Stimulated activated CD4-positive, alpha-beta T cell treated with anti-CD3 and anti-CD28 coated beads, Interleukin-12 subunit alpha, Interleukin-12 subunit beta, amount 100 ng/mL, for 48 hours (primary cell): ENCODE measurements at places on chromosomes 7 and 10.

DNA sequence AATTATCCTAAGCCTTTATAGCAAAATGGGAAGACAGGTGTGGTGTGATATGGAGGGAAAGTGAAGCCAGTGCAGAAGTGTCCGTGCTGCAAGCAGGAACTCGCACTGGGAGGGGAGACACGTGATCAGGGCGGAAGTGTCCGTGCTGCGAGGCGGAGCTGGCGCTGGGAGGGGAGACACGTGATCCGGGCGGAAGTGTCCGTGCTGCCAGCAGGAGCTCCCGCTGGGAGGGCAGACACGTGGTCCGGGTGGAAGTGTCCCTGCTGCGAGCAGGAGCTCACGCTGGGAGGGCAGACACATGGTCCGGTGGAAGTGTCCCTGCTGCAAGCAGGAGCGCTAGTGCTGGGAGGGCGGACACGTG lies 40.5 kb upstream of the PRKAR1B start:
- no peak for DNase-seq

DNA sequence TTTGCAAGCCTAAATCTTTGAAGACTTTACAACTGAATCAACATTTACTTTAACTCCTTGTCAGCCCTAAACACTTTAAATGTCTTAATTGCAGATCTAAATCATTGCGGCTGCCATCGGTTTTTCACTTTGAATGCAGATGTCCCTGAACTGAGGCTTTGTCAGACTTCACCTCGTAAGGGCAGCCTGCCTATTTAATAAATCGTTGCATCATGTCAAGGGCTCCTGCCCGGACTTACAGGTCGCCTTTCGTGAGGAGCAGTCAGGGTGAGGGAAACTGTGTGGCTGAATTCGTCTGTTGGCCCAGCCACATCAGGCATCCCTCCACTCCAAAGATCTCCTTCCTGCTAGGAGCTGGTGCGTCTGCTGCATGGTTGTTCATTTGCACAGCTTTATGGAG lies 368.2 kb upstream of the NPVF start:
- DNase-seq: no peak

DNA sequence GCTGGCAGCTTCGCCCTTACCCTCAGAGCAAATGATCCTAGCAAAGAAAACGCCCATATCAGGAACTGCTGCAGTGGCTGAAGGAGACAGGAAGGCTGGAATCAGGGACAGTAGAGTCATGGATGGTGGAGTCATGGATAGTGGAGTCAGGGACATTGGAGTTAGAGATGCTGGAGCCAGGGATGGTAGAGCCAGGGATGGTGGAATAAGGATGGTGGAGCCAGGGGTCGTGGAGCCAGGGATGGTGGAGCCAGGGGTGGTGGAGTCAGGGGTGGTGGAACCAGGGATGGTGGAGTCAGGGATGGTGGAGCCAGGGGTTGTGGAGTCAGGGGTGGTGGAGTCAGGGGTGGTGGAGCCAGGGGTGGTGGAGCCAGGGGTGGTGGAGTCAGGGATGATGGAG lies 31.3 kb downstream of the C10orf105 start:
- DNase-seq: no peak

DNA sequence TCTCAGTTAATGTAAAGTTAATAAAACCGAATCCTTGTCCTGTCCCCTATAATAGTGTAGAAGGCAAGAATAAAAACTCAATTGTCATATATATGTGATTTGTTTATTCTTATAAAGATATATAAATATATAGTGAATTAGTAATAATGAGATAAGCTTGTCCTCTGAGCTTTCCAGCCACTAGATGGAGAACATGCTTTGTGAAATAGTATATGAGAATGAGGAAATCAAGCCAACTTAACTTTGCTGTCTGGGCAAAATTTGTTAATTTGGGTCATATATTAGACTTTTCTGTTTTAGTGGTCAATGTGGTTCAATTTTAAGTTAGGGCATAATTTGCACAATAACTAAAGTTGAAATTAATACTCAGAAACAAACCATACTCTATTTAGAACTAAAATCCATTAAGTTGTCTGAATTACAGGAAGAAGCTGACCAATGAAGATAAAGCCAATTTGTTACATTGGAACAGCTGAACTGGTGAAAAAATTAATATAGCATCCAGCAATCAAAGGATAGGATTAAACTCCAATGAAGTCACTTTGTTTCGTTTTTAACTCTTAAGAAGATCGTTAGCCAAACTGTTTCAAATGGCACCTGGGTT lies 595.0 kb downstream of the ARL4A start:
- no peak for DNase-seq

DNA sequence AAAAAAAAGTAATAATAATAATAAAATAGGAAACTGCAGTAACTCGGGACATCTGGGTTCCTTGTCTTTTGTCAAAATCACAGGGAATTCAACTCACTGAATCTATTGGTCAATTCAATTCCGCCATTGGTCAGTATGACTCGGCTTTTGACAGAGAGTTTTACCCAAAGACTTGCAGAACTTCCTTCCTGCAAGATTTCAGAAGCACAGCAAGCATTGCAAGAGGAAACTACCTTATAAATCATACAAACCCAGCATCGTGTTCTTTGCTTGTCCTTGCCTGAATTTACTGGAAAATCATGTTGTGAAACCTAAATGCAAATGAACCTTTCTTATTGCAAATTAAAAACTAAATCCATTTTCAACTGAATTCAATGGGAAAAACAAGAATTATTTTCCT lies 15.5 kb downstream of the KLF6 start:
- no peak for DNase-seq

DNA sequence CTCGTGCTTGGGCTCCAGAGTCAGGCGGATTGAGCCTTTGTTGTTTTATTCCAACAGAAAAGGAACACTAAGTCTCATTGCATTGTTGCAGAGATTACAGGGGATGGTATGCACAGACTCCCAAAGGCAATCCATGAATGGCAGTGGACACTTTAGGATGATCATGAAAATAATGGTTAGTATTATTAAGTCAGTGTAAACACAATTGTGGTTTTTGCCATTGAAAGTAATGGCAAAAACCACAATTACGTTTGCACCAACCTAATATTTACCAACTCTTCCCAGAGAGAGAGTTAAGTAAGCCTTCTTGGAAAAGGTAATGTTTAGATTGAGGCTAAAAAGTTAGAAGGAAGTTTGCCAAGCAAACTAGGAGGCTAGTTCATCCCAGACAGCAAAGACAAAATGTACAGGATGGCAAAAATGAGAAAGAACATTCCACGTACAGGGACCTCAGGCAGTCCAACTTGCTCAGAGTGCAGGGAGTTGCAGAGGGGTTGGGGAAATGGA lies 72.9 kb upstream of the AMPH start:
- no peak for DNase-seq

DNA sequence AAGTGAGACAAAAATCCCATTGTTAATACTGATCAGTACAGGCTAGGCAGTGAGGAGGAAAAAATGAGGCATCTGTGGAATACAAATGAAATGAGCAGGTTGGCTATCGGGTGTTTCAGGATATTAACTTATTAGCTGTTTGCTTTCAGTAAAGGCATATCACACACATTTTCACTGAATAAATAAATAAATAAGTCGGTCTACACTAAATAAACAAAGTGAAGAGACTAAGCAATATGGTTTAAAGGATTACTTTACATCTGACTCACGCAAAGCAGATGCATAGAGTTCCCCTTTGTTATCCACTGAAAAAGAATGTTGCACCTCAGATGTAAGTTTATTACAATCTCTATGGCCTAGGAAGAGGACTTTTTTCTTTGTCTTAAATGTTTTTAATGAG lies 6.3 kb upstream of the SEMA3A start:
- no peak for DNase-seq
